ENCODE measurements at places on chromosomes 3 and 15. TPM values are rescaled to one million over a fixed set of nuclear protein-coding genes. Genes with fewer than 3 reads are reported as not detected.

DNA sequence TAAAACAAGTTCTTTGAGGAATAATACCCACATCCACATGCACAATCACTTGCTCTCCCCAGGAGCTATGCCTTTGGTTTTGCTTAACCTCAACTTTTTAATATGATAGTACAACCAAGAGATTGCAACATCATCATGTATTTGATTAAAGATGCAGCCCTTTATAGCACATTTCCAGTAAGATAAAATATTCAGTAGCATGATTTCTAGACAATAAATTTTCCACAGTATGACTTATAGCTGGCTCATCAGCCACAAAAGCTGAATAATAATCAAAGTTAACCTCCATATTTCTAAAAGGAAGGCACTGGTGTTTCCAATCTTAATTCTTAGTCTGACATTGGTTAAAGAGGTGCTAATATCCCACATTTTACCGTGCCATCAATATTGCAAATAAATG, 622.5 kb downstream of the TBL1XR1 start:
- no peak overlapping the region for H3K27ac ChIP-seq
- H3K27me3 ChIP-seq: no peaks in the 10 kb centered on the region
- no peak overlapping the region for H3K4me3 ChIP-seq
- H3K36me3 ChIP-seq: no peaks in the 10 kb centered on the region
- no peak for DNase-seq

DNA sequence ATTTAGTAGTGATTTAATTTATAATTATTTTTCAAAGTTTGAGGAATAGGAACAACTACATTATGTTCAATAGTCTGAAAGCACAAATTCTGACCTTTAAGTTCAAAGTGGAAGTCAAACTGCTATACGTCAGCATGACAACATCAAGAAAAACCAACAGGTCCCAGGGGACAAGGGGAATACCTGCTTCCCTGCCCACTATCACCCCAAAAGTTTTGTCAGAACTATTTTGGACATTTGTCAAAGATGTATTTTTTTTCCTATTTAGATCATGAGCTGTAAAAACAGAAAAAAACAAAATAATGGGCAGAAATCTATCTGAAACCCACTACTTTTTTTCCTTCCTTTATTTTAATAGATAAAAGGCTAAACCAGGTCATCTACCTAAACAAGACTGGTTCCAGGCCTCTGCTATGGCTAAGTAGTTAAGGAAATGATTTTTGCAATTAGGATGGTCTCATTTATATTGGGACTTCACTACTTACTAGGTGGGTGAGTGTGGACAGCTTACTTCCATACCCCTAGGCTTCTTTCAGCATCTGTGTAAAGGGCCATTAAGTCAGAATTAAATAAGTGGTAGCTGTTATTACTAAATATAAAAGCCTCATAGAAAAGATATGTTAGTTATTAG, 746.3 kb downstream of the FHIT start:
- no peaks in the 10 kb centered on the region for H3K27me3 ChIP-seq
- DNase-seq: no peak
- no peak overlapping the region for H3K4me3 ChIP-seq
- no peaks in the 10 kb centered on the region for H3K36me3 ChIP-seq

DNA sequence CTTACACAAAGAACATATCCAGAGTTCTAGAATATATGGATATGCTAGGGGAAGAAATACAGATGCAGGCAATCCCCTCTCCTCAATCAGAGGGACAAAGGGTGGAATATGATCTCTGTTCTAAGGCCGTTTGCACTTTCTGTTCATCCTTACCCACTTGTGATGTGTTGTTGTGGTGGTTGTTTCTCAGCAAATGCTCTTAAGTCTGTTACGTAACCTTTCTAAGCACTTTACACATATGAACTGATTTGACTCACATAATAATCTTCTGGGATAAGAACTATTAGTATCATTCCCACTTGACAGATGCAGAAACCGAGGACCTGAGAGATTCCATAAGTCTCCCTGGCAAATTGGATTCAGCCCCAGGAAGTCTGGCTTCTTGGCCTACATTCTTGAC, 40.5 kb downstream of the NGRN start:
- peaks cover 19% of the 10 kb centered on the region for H3K4me1 ChIP-seq
- DNase-seq: no peak
- no peaks in the 10 kb centered on the region for H3K36me3 ChIP-seq
- H3K27me3 ChIP-seq: no peaks in the 10 kb centered on the region

The FETUB gene
- polyA plus RNA-seq: not detected

DNA sequence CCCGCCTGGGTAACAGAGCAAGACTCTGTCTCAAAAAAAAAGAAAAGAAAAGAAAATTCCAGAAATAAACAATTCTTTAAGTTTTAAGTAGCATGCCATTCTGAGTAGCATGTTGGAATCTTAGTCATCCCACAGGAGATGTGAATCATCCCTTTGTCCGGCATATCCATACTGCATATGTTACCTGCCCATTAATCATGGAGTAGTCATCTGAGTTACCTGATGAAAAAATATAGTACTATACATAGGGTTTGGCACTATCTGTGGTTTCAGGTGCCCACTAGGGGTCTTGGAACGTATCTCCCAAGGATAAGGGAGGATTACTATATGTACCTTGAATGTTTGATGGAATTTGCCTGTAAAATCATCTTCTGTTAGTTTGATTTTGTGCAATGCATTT, 6.3 kb upstream of the CCR4 start:
- H3K4me1 ChIP-seq: no peaks in the 10 kb centered on the region
- H3K27me3 ChIP-seq: no peaks in the 10 kb centered on the region
- no peak overlapping the region for H3K27ac ChIP-seq
- no peaks in the 10 kb centered on the region for H3K36me3 ChIP-seq
- no peak overlapping the region for H3K4me3 ChIP-seq
- DNase-seq: no peak

The CPEB1 gene
- 0.07 TPM for polyA plus RNA-seq

GRCh38 chr3:113890256-113890900, 51.8 kb downstream of the GRAMD1C start:
- H3K4me3 ChIP-seq: no peak overlapping the region
- H3K27me3 ChIP-seq: no peaks in the 10 kb centered on the region
- no peak for DNase-seq
- H3K27ac ChIP-seq: no peak overlapping the region

- DNase-seq: no peak
- no peaks in the 10 kb centered on the region for H3K27me3 ChIP-seq
- H3K4me3 ChIP-seq: no peak overlapping the region
- H3K36me3 ChIP-seq: peaks cover 45% of the 10 kb centered on the region
- H3K4me1 ChIP-seq: no peaks in the 10 kb centered on the region
Measured at GRCh38 chr3:149009732-149010131, 18.4 kb downstream of the GYG1 start.

DNA sequence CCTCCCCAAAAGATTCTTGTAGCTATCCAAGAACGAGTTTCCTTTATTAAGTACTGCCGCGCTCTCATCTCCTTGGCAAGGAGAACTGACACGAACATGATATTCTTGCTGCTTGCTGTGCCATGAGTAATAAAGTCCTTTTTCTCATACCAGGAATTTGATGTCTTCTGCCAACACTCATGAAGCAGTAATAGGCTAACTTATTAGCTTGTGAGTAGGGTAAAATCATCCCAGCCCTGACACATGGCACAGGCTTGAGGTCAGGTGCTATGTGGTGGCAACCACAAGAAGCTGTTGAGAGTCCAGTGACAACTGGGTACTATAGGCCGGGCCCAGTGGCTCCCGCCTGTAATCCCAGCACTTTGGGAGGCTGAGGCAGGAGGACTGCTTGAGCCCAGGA, 22.7 kb upstream of the UBXN7 start:
- no peaks in the 10 kb centered on the region for H3K4me1 ChIP-seq
- no peaks in the 10 kb centered on the region for H3K36me3 ChIP-seq
- H3K27ac ChIP-seq: no peak overlapping the region
- H3K4me3 ChIP-seq: no peak overlapping the region
- no peak for DNase-seq
- H3K27me3 ChIP-seq: no peaks in the 10 kb centered on the region

DNA sequence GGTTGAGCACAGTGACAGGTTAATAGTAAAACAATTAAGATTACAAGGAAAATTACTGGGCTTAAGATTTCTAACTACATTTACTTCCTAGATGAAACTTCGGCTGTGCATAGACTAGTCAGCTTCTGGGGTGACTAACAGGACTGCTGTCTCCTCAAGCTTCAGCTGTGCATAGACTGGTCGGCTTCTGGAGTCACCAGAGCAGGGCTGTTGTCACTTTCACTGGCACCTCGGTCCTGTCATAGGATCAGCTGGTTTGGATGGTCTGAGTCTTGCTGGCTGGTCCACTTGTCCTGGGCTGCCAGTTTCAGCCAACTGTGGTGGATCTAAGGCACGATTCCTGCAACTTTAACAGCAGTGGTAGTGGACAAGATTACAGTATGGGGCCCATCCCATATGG, 23.9 kb upstream of the ACAD9 start:
- no peaks in the 10 kb centered on the region for H3K36me3 ChIP-seq
- no peak for DNase-seq
- no peak overlapping the region for H3K27ac ChIP-seq
- no peaks in the 10 kb centered on the region for H3K27me3 ChIP-seq

- H3K36me3 ChIP-seq: no peaks in the 10 kb centered on the region
- no peaks in the 10 kb centered on the region for H3K4me1 ChIP-seq
- H3K27me3 ChIP-seq: no peaks in the 10 kb centered on the region
- DNase-seq: no peak
- no peak overlapping the region for H3K4me3 ChIP-seq
- H3K27ac ChIP-seq: no peak overlapping the region
Measured at GRCh38 chr3:9552252-9552999, 1.2 kb downstream of the LHFPL4 start.

- H3K4me3 ChIP-seq: no peak overlapping the region
- H3K4me1 ChIP-seq: no peaks in the 10 kb centered on the region
- H3K27ac ChIP-seq: no peak overlapping the region
- DNase-seq: no peak
- H3K27me3 ChIP-seq: no peaks in the 10 kb centered on the region
Measured at GRCh38 chr15:58440158-58440910, 8.5 kb downstream of the LIPC start.
